NCI-H510A (cell line): ENCODE measurements at places on chromosomes 11 and 22.

DNA sequence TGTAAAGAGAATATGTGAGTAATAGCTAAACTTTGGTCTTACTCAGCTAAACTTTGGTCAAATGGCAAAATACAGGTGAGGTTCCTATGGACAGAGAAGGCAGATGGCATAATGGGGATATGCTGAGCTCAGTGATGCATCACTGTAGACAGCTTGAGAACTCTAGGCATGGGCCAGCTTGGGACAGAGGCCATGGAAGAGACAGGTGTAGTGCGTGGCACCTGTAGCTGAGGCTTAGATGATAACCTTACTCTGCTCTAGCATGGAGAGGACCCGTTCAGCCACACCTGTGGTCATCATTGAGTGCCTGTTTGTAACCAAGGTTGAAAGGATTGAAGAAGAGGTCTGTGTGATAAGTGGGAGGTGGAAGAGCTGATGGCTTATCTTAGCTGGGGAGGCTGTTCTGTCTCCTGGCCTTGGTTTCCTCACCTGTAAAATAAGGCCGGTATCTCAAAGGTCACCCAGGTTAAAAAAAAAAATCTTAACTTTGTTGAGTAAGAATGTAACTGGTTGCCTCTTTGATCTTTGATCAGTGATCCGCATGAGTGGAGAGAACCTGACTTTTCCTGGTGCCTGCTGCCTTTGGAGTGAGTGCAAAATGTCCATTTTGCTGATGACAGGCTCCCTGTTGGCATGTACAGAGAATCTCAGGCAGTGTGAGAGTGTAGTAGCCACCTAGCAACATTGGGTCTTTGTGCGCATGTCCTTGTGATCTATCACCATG, 48.6 kb downstream of the ZNRF3 start:
- no peak for DNase-seq

GRCh38 chr11:85740481-85741400, 54.7 kb upstream of the CCDC89 start:
- DNase-seq = no peak

GRCh38 chr11:83054001-83054400, 17.7 kb downstream of the RAB30 start:
- DNase-seq = no peak

DNA sequence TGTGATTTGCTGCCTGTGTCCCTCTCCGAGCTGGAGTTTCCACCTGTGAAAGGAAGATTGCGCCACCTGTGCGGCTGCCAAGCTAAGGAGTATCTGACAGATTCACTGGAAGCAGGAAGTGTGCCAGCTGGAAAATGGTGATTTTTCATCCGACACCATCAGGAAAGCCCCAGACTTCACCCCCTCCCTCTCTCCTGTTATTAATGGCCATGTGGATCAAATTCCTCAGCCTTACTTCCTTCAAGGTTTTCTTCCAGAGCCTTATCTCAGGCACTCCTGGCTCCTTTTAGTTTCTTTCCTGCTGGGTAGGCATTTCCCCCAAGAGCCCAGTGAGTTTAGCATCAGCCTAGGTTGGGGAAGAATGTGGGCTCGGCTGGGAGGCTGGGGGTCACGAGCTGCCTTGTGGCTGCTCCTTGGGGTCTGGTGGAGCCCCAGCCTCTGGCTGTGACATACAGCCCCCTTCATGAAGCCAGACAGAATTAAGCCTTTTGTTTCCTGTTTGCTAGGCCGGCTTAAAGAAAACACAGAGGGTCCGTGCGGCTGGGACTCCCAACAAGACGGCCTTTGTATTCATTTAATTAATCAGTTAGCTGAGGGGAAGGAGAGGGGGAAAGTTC, 37.1 kb downstream of the PKNOX2 start:
- DNase-seq = no peak

GRCh38 chr11:6397156-6397555, 6.9 kb downstream of the SMPD1 start:
- no peak for DNase-seq

DNA sequence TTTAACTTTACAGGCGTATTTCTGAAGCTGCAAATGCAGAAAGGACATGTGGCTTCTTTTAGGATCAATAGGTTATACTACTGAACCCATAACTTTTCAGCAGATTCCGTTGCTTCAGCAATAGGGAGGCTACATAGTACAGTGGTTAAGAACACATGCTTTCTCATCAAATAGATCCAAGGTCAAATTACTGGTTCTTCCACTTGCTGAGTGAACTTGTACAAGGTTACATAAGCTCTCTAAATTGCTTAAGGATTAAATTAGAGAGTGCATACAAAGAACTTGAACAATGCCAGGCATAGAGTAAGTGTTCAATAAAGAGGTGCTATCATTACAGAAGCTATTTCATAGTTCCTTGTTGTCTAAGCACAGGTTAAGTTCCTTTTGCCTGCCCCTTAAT, 129.6 kb downstream of the BARX2 start:
- no peak for DNase-seq

DNA sequence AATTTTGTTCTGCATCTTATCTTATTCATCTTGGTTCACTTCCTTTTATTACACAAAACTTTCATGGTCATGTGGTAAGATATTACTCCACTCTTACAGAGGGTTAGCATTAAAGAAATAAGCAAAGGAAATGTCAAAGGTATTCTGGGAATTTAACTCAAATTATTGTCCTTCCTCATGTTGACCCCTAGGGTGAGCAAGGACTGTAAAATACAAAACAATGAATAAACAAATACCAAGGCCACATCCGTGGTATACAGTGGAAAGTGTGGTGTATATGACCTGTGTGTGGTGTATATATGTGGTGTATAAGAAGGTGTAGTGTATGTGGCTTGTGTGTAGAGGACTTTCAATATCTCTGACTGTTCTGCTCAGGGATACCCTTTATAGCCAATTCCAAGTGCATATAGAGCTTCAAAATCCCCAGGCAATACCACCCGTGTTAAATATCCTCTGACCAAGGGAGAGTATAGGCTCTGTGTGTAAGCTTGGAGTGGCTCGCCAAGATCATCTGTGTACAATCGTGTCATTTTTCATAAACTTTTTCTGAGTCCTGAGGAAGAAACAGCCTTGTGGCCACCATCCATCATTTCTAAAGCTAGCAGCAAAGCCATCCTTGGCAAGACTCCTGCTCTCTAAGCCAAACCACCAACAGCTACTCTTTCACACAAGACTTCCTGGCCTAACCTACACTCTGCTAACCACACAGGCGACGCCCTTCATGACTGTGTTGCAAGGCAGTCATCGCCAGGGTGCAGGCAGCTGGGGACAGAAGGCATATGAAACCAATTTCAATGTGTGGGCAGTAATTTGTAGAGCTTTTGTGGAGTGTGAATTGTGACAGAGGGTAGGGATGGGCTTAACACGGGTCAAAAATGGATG, 548.0 kb downstream of the ETS1 start:
- DNase-seq = no peak

GRCh38 chr22:37177221-37177620, 10.8 kb downstream of the C1QTNF6 start:
- no peak for DNase-seq
